Muscle of leg (tissue), 16 donors: ENCODE measurements at places on chromosomes 1 and 21. TPM values are rescaled to one million over a fixed set of nuclear protein-coding genes. Genes with fewer than 3 reads are reported as not detected.
A peak's percentile ranks its signal among the peaks of the same experiment; 100 is the strongest.

GJA9 gene
- not detected for polyA plus RNA-seq

GRCh38 chr1:94236630-94237290, 624 bp downstream of the ARHGAP29 start:
- peak; percentile 68 for DNase-seq

- no peak for DNase-seq
These were observed 26.6 kb upstream of the MPZL1 start for GRCh38 chr1:167695147-167695546.

TRIM58 gene
- 5.4 TPM for polyA plus RNA-seq

CNTN2 gene
- polyA plus RNA-seq: 0.66 TPM

- DNase-seq: no peak
These were observed 119.8 kb upstream of the BACE2 start for GRCh38 chr21:41048145-41048544.

DNA sequence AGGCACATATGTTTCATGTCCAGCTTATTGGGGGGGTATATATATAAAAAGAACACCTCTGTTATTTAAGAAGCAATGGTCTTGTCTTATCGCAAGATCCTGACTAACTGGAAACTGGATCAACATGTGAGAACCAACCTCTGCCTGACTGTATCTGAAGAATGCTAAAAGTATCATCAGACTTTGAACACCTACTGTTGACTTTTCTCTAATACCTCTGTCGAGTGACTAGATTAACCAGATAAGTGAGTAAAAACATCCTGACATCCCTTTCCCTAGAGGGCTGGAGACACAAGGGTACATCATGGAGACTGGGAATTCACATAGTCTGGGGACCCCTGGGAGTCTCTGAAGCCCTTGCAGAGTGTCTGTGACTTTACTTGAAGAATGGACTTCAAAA, 26.3 kb upstream of the PIGC start:
- no peak for DNase-seq

IFI16 gene
- polyA plus RNA-seq: 35.8 TPM

GRCh38 chr21:27023186-27023585, 56.3 kb upstream of the ADAMTS5 start:
- DNase-seq: peak; percentile 10

TLCD4 gene
- polyA plus RNA-seq: 8.3 TPM

DNA sequence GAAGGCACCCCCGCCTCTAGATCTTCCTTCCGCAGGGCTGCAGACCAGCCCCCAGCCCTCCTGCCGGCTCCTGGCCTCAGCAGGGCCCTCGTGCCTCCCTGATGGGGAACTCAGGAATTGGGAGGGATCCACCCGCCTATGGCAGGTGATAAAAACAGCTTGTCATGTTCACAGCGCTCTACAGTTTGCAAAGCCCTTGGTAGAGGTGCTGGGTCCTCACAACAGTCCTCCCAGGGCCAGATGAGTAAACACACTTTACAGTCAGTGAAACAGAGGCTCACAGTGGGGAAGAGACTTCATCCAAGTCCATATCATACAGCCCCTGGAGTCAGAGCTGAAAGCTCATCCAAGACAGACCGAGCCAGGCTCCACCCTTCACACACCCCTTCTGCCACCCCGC, 97.0 kb upstream of the IFFO2 start:
- DNase-seq: no peak

- DNase-seq: no peak
These were observed 177.7 kb downstream of the KIF26B start for GRCh38 chr1:245332513-245332912.

FBXO28 gene
- 13.3 TPM for polyA plus RNA-seq

GRCh38 chr1:53278298-53278725, 40.0 kb upstream of the MAGOH start:
- DNase-seq: peak; percentile 35

DNA sequence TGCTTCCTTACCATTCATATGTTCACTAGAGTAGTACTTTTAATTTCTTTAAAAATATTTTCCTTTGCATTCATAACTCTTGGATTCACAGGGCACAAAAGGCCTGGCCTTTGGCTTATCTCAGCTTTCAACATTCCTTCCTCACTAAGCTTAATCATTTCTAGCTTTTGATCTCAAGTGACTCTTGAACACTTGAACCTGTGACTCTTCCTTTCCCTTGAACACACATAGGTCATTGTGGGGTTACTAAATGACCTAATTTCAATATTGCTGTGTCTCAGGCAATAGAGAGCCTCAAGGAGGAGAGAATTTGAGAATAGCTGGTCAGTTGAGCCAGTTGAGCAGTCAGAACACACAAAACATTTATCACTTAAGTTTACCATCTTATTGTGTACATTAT, 49.9 kb downstream of the COL11A1 start:
- no peak for DNase-seq

- DNase-seq: peak; percentile 89
These were observed 33.6 kb downstream of the SPAG17 start for GRCh38 chr1:118151312-118151937.

GRCh38 chr1:111289371-111289770, 1.3 kb upstream of the CHIA start:
- no peak for DNase-seq

DNA sequence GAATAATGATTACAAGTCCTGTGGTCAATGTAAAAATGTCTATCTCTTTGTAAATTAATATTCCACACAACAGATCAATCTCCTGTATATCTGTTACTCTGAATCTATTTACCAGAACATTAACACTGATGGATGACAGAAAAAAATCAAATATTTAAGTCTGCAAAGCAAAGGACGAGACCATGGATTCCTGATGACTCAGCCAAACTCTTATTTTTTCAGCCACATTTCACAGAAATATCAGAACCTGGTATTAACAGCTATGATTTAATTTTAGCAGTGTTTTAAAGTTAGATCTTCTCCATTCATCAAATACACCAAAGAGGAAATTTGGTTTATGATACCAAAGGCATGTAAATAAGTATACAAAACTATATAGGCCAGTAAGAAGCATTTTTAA, 46.1 kb downstream of the FAF1 start:
- no peak for DNase-seq

DNA sequence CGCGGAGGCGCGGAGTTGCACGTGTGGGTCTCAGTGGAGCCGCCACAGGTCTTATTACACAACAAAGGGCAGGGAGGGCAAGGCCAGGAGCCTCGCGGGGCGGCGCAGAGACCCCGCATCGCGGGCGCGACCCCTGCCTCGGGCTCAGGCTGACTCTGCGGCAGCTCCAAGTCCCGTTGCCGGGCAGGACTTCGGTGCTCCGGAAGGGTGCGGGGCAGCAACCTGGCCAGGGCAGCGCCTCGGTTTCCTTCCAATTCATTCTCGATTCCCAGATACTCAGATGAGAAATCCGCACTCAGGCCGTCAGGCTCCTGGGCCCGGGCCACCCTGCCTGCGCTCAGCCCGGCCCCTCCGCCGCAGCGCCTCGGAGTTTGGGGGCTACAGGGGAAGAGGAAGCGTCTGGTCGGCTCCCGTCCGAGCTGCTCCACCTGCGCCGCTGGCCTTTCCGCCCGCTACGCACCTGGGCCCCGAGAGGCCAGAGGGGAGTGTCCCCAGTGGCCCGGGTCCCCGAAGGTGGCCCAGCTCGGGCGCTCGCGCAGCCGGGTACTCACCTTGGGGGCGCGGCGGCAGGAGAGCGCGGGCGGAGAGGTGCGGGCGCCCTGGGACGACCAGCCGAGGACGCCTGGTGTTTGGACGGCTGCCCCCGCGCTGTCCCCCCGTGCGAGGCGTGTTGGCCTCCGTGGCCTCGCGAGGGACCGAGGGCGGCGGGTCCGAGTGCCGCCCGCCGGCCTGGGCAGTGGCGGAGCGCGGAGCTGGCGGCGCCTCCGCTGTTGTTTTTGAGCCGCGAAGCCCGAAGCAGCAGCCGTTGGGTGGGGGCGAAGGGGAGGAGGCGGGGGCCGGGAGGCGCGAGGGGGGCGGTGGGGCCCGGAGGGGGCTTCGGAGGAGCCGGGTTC, 1.1 kb upstream of the PRDM16 start:
- DNase-seq: no peak

GRCh38 chr1:230109895-230110667, 43.0 kb downstream of the GALNT2 start:
- no peak for DNase-seq

AGMAT gene
- polyA plus RNA-seq: 2.8 TPM

FCRL5 gene
- not detected for polyA plus RNA-seq

DNA sequence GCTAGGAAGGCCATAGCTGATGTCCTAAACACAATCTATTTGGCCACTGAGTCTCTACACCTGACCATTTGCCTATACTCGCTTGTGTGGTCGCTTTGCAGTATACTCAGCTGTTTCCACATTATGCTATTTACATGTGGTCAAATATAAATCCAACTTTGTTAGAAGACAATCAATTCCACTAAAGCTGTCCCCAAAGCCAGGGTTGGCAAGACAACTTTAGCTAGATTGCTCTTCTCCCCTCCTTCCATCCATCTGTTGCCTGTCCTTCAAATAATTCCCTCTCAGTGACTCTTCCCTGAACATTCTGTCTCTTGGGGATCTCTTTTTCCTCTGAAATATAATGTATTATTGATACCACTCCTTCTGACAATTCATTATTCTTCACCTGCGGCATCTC, 30.1 kb downstream of the AVPR1B start:
- DNase-seq: no peak

NDC1 gene
- 16.0 TPM for polyA plus RNA-seq

- DNase-seq: peak; percentile 47
These were observed 19.5 kb downstream of the SLC1A7 start for GRCh38 chr1:53122961-53123413.

GRCh38 chr1:173415490-173415889, 61.6 kb upstream of the PRDX6 start:
- no peak for DNase-seq

DNA sequence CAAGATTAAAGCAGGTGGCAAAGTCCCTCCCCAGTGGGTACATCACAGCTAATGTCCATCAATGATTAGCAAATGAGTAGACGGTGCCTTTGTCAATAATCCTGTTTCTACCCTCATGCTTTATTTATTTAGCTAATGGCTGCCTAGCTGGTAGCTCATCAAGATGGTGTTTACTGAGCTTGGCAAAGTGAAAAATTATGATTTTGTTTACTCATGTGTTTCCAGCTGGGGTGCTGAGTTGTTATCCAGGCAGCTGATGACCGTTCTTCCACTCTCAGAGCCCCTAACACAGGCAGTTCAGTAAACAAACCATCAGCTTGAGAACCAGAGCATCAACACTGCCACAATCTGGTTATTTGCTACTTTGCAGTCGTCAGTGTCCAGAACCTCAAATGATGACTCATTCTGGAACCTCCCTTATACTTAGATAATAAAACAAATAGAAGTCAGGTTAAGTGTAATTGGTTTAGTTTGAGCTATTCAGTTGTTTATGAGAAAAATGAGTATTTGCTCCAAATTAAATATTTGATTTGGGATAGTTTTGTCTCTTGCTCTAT, 163.9 kb downstream of the ST6GALNAC5 start:
- no peak for DNase-seq

GRCh38 chr1:232252546-232253118, 377.3 kb downstream of the SIPA1L2 start:
- no peak for DNase-seq

- DNase-seq: no peak
These were observed 3.0 kb downstream of the TENT5B start for GRCh38 chr1:27009601-27010197.

DNA sequence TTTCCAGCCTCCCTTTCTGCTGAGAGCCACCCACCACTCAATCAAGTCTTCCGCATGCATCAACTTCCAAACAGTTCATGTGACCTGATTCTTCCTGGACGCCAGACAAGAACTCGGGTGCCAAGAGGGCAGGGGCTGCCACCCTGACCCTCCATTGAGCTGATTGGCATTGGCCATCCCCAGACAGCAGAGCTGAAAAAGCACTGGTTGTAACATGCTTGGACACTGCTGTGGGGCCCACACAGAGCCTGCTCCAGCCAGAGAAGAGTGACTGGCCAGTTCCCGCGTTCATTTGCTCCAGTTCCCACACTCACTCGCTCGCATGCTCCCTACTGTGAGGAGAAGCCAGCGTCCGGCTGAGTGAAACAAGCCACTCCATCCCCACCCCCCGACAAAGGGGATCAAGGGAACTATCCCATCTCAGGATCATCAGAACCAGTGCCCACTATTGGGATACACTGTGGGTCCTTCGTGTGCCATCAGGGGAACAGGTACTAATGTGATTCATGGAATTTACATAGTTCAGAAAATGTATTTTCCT, 420.3 kb downstream of the NPHP4 start:
- peak; percentile 2 for DNase-seq

GRCh38 chr1:10613340-10613739, 138.6 kb downstream of the PEX14 start:
- DNase-seq: no peak

SELE gene
- polyA plus RNA-seq: 0.82 TPM
